Activated CD8-positive, alpha-beta memory T cell treated with anti-CD3 and anti-CD28 coated beads, Interleukin-2, amount 50 U/mL, for 48 hours (primary cell): ENCODE measurements at places on chromosomes 4 and X.
A peak's percentile ranks its signal among the peaks of the same experiment; 100 is the strongest.

DNA sequence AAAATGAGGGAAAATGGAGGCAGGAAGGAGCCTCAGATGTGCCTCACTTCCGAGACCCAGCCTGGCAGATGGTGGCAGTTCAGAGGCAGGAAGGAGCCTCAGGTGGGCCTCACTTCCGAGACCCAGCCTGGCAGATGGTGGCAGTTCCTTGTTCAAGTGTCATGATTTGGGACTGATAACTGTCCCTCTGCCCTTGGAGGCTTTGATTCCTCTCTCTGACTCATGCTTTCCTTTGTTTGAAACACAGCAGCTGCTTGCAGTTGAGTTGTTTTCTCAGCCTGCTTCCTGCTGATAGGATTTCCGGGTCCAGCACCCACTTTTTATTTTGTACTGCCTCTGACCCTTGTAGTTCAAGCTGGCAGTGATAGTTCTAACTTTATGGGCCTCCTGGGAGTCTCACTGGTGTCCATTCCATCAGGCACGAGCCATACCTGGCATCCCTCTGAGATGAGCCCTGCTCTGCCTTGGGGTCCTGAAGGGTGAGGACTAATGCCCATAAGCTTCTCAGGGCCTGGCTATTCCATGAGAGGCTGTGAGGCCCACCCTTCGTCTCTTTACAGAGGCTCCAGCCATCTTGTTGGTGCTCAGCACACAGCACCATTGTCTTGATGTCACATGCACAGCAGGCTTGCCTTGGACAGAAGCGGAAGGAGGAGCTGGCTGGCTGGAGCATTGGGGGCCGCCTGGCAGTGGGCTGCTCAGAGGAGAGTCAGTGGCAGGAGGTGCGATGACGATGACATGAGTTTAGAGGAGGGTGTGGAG is 13.0 kb downstream of the RGS12 start:
- peak; percentile 45 for DNase-seq

DNA sequence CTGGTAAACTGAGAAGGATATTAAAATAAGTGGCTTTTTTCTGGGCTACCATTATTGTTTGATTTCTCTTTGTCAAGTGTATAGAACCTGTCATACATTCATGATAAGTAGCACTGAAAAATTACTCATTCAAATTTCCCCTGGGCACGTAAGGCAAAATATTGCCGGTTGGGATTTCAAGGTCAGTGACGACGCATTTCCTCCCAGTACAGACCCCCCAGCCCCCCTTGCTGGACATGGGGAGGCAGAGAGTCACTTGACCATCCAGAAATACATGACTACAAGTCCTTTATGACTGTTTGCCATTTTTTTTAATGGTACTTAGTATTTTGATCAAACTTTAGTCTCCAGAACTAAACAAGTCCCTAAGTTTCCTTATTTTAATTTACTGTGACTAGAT is 6.8 kb upstream of the MND1 start:
- no peak for DNase-seq

- DNase-seq = no peak
Observed at GRCh38 chr4:30770812-30771211, 50.6 kb downstream of the PCDH7 start.

DNA sequence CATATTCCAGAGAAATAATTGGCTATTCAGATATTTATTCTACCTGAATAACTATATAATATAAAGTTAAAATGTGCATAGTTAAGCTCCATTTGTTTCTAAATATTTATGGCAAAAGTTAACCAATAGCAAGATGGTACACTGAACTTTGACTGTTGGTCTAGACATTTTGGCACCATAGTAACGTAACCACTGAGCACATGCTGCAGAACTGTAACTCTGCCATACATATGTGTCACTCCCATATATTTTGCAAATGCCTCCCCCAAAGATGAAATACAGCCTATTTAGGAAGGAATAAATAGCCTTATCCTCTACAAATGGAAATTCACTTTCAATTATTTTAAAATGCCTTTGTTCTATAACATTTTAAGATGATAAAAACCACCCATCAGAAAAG is 424.9 kb downstream of the CENPC start:
- DNase-seq = no peak

- no peak for DNase-seq
Observed at GRCh38 chr4:163588532-163588931, 94.0 kb downstream of the TMA16 start.

DNA sequence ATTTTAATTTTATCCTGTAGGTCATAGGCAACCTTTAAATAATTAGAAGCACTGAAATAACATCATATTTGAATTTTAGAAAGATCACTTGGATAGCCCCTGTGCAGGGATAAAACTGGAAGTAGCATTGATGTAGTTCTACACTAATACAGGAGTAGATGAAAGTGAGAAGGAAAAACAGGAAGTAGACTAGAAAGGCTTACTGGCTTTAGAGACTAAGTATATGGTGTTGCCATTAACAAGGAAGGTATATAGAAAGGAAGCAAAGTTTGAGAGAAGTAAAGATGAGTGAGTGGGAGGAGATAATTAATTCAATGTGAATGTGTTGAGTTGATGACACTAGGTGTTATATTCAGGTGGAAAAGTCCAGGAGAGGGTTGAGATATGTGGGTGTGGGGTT is 73.1 kb upstream of the EPGN start:
- no peak for DNase-seq

DNA sequence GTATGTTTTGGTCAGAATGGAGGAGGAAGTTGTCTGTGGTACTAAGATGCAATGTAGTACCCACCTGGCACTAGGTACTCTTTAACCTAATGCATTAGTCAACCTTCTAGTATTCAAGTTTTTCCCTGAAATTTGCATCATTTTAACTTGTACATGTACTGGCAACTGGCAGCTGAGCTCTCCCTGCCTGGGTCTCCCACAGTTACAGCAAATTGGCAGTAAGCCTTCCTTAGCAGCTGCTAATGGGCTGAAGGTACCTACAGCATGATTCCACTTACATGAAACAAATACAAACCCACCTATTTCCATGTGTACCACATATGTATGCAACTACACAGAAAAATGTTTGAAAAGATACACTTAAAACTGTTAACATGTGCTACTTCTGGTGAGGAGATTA is 8.1 kb upstream of the KLHL2 start:
- DNase-seq = no peak

DNA sequence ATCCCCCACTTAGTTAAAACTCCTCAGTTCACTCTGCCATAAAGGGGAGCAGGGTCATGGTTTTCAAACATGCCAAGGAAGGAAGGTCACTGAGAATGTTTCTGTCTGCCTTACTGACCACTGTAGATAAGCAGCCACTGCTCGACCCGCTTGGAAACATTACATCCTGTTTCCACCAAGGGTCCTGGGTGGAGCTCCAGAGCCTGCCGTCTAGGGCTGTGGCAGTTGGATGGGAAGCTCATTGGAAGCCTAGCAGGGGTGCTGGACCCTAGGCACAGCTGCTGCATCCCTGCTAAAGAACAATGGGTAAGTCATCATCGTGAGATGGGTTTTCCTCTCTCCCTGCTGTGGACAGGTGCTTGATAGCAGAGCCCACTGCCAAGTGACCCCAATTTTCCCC is 76.0 kb upstream of the SRD5A3 start:
- no peak for DNase-seq

DNA sequence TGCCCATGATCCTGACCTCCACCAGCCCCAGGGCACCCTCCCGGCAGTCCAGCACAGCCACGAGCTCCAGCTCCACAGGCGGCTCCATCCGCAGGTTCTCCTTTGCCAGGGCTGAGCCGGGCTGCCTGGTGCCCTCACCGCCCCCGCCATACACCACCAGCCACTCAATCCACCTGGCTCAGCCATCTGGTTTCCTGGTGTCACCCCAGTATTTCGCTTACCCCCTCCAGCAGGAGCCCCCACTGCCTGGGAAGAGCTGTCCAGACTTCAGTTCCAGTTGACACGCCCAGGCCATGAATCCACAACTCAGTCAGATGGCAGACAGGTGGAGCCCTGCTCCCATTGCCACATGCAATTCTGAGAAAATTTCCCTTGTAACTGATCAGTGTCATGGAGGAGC is 3.9 kb downstream of the SHISA3 start:
- DNase-seq = no peak

- no peak for DNase-seq
Observed at GRCh38 chrX:15150586-15150985, 119.3 kb downstream of the ASB9 start.
